ENCODE measurements at places on chromosomes 11 and 22.

- DNase-seq: no peak
Observed at GRCh38 chr22:46393873-46394272, 58.4 kb downstream of the TRMU start.

DNA sequence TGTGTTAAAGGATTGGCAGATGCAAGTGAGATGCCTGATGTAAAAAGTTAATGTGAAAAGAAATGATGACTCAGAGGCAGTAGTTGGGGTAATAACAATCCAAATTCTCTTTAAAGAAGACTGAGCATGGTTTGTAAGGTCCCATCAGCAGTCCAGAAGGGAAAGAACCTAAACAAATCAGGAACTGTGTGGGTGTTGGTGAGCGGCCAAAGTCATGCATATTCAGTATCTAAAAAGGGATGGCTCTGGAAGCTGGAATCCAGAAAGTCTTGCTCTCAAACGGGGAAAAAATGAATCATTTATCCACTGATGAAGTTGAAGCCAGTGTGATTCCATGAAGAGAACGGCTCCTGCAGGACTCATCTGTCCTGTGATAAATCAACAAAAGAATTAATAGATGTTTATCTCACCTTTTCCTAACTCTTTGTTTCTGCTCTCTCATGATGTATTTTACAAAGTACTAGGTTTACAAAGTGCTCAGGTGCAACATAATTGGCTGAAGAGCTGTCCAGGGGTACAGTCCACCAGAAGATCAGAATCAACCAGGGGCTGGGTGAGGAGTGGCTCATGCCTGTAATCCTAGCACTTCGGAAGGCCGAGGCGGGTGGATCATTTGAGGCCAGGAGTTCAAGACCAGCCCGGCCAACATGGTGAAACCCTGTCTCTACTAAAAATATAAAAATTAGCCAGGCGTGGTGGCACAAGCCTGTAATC is 20.5 kb upstream of the SORL1-AS1 start:
- no peak for DNase-seq

DNA sequence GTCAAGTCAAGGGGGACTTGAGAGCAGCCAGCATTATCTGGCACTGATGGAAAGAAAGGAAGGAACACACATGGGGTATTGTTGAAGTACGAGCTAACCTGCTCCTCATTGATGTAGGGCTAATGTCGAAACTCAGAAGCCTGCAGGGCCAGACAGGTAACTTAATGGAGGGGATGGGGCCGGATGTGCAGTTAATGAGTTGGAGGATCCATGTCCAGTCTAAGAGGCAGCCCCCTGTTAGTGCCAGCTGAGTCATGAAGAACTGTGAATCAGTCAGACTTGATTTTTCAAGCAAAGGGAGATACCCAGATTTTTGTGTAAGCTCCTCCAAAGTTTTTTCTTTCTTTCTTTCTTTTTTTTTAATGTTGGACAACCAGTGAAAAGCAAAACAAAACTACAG is 65.6 kb downstream of the CECR2 start:
- DNase-seq: no peak

DNA sequence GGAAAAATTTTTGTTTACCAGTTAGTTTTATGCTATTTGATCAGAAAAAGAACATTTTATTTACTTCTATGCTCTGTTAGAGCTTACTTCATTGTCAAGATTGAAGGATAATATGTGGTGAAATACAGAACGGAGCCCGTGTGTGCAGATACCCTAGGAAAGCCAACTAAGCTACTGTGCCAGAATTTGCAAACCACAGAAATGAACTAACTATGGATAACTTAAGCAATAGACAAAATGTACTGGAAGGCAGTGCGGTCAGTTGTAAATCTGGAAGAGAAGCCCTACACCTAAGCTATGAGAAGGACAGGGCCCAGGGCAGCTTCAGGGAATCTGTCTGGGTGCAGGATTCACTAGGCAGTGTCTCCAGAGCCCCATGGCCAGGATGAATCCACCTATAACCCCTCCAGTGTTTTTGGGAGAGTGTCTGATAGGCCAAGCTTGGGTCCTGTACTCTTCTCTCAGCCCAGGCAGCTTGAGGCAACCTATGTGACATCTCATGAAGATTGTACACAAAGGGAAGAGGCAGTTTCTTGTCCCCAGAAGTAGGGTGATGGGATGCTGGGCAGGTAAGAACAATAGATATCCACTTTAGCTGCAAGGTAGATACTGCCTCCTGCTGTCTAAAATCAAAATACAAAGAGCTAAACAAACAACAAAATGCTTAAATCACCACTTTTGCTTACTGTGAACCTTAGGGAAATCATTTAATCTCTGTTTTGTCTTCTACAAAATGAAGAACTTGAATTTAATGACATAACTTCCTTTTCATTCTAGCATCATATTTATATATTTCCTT is 12.1 kb downstream of the MMP7 start:
- peak; percentile 57 for DNase-seq

GRCh38 chr11:122706291-122707088 is 51.0 kb downstream of the UBASH3B start:
- no peak for DNase-seq

All from mesendoderm (in vitro differentiated cells).